ENCODE measurements at places on chromosomes 12 and 14.

- peak; percentile 5 for DNase-seq
Observed at GRCh38 chr12:31324845-31325523, 966 bp downstream of the SINHCAF start.

- no peak for DNase-seq
Observed at GRCh38 chr14:96962337-96962736, 165.2 kb downstream of the VRK1 start.

- no peak for DNase-seq
Observed at GRCh38 chr14:56216626-56217379, 98.6 kb downstream of the PELI2 start.

GRCh38 chr14:105627701-105628100, 101.3 kb downstream of the TMEM121 start:
- DNase-seq: no peak

DNA sequence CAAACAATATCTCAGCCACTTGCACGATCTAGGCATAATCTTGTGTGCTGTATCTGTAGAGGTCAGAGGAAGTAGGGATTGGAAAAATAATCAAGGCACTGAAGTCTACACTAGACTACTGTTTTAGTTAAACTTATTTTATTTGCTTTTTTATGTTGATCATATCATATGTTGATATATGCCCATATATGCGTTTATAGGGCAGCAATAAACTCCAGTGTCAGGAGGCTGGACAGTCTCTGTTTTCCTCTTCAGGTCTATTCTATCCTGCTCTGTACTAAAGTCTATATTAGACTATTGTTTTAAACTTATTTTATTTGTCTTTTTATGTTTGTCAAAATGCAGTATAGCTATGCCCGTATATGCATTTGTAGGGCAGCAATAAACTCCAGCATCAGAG, 47.9 kb upstream of the OR4E1 start:
- no peak for DNase-seq

GRCh38 chr12:26621932-26622331, 211.1 kb downstream of the ITPR2 start:
- no peak for DNase-seq

DNA sequence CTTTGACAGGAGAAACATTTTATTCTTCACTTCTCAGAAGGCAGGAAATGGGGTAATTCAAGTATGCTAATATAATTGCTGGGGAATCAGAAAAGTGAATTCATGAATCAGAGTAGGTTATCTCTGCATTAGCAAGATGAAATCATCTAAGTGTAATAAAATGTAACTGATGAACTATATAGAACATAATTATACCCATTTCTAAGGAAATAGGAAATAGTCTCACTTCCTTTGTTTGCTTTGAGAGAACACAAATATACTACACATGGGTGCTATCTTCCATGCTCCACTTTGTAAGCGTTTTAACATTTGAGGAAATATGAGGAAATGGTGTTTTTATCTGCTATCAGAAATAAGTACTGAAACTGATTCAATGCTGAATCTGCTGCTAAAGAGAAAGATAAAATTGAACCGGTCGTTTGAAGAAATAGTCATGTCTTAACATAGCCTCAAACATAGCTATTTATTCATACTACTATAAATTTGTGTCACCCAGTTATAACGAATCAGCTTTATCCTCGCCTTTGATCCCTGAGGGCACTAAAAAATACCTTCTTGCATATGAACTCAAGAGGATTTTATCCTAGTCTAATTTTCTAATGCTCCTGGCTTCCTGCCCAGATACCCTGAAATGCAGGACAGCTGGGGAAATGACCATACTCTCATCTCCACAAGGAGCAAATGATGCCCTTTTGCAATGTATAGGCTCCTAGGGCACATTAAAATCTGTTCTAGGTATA, 696.0 kb downstream of the C12orf50 start:
- no peak for DNase-seq

DNA sequence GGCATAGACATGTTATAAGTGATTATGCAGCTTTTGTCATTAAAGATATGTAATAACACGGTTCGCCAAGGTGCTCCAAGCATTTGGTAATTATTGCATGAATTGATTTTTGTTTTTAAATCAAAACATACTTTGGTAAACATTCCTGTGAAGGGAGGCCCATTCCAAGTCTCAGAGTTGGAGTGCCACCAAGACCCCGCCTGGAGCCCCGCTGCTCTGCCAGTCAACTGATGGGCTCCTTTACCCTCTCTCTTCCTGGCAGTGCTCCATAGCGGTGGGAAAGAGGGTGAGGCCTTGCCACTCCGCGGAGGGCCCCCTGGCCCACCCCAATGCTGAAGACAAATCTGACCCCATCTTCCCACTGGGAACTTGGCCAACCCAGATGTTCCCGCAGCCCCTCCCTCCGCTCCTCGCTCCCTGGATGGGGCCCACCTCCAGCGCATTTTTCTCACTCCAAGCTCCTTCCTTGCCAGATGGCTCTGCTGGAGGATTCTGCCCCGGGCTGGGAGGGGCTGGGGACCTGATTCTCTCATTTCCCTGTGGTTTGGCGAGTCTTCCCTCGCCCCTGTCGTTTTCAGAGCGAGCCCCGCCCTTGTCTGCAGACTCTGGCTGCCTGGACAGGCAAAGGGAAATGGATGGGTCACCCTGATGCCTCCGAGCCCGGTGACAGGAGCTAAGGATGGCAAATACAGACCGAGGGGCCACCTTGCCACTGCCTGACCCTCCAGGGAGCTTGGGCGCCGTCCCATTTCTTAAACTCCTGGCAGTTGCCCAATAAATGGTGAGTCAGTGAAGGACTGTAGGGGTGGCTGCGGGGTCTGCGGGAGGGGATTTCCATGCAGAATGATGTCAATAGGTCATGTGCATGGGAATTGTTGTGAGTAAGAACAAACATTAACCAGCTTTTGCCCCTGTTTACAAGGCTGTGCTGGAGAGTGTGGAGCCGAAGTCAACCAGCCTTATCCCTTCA, 9.2 kb upstream of the PAPLN start:
- DNase-seq: no peak

GRCh38 chr12:82838131-82838551, 151.4 kb downstream of the TMTC2 start:
- DNase-seq: no peak

- no peak for DNase-seq
Observed at GRCh38 chr14:95237121-95237957, 80.0 kb upstream of the DICER1 start.
